ENCODE measurements at places on chromosomes 3 and 15.

DNA sequence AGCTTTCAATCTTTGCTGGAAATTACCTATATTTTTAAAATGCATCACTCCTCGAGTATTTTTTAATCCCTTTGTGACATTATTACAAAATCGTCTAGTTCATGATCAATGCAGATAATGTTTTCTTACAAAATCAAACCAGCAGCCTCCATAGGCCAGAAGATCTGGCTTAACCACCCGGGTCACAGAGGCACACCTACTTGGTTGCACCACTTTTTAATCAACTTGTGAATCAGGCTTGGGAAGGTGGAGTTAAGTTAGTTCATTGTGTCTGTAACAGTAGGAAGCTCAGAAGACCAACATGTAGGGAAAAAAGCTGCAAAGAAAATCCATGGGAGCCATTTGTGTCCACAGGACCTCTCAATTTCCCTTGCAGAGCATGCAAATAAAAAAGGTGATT, 148.0 kb downstream of the TP63 start:
- DNase-seq = no peak

- DNase-seq = peak; percentile 58
Observed at GRCh38 chr3:157493627-157494550, 9.3 kb downstream of the VEPH1 start.

- no peak for DNase-seq
Observed at GRCh38 chr3:132997404-132998185, 40.6 kb upstream of the TMEM108 start.

- no peak for DNase-seq
Observed at GRCh38 chr15:89184357-89184756, 37.0 kb downstream of the RLBP1 start.

GRCh38 chr15:67835297-67836133, 4.3 kb downstream of the RNU6-1 start:
- no peak for DNase-seq

DNA sequence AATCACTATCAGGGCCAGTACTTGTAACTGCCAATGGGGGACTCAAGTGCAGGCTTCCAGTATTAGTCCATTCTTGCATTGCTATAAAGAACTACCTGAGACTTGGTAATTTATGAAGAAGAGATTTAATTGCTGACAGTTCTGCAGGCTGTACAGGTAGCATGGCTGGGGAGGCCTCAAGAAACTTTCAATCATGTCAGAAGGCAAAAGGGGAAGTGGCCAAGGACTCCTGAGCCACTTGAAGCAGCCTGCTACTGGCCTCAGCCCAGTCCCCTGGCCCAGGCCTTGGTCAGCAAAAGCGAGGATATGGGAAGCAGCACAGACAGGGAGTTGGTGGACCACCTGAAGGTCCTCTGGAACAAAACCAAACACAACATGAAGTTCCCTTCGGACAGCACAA, 29.2 kb upstream of the OR5K1 start:
- no peak for DNase-seq

- no peak for DNase-seq
Observed at GRCh38 chr3:84440291-84440690, 518.5 kb upstream of the CADM2 start.

- DNase-seq = no peak
Observed at GRCh38 chr15:55255714-55256113, 33.9 kb downstream of the RAB27A start.

DNA sequence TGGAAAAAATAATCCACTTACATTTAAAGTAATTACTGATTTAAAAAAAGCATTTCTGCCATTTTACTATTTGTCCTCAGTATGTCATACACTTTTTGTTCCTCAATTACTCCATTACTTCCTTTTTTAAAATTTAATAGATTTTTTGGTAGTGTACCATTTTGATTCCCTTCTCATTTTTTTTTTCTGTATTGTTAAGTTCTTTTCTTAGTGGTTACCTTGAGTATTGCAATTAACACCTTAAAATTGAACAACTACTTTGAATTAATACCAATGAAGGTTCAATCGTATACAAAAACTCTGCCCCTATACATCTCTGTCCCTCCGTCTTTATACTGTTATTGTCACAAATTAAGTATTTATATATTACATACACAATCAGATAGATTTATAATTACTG, 240.6 kb upstream of the LMCD1 start:
- DNase-seq = no peak

- no peak for DNase-seq
Observed at GRCh38 chr3:23859012-23859743, 53.4 kb downstream of the UBE2E1 start.

DNA sequence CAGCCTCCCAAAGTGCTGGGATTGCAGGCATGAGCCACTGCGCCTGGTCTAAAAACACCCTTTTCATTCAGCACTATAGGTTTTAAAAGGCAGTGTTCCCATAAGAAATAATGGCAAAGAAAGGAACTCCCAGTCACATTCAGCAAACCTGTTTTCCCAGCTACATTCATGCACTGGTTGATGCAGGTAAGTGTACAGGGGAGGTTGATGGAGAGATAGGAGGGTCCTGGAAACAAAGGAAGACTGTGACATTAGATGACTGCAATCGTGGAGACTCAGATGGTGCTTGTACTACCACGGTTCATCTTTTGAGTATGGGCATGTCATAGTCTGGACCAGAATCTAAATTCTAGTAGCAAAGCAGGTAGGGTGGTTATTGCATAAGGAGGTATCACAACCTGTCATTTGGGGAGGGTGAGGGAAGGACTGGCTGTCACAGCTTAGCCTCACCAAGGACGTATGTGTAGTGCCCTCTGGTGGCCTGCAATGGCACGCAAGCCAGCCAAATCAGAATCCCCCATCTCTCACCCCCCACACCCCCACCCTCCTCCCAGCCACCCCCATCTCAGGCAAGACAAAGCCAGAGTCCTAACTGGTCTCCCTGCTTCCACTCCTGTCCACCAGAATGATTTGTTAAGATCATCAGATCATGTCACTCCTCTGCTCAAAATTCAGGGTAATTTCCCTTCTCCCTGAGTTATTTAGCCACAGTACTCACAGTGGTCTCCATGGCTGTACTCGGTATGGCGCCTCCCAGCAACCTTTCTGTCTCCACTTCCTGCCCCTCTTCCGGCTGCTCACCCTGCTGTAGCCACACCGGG, 28.8 kb upstream of the UBL7 start:
- no peak for DNase-seq

- DNase-seq = no peak
Observed at GRCh38 chr3:139120086-139121056, 75.7 kb upstream of the PRR23C start.

DNA sequence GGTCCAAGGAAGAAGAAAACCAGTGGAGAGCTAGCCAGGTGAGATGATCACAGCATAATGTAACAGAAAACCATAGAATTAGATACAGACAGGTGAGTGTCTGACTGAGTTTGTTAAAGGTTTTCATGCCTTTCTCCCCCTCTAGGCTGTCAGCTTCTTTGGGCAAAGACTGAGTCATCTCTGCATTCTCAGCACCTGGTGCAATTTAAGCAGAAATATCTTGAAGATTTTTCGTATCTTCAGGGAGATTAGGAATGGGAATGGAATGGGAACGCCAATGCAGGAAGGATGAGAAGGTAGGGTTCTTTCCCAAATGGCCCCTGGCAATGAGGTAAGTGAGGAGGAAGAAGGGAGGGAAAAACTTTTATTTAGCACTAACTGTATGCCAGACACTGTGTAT, 122.0 kb upstream of the SLC7A14 start:
- no peak for DNase-seq

DNA sequence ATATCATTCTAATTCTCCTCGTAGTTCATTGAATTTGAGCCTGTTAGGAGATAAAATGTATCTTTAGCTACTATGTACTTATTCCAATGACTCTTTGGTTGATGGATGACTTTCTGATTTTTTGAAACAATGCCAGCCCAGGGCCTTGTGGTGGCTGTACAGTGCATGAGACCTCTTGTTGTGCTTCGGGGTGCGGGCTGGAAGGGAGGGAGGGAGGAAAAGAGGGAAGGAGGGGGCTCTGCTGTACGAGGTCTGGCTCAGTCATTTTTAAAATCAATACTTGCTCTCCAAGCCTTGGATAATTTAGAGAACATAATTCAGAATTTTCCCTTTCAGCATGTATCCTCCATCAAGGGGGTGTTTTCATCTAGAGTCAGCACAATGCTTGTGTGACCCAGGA, 399.7 kb upstream of the ONECUT1 start:
- no peak for DNase-seq

DNA sequence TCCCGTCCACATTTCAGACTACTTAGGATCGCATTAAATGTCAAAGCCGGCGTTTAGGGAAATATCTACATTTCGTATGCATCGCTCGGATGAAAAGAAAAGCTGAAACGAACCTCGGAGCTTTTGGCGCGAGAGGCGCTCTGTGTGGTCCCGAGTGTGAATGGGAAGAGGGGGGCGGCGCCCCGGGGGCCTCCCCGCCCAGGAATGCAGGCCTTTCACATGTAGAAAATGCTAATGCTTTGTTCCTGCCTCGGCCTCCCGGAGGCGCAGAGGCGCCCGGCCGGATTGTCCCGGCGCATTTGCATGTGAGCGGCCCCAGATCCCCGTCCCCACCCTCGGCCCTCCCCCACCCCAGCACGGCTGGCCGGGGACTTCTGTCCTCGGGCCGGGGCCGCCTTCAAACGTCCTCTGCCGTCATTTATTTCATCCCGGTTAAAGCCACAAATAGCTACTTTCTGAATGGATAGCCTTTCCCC, 37.0 kb upstream of the TRIM71 start:
- no peak for DNase-seq
